ENCODE measurements at places on chromosomes 13 and 19. TPM values are rescaled to one million over a fixed set of nuclear protein-coding genes. Genes with fewer than 3 reads are reported as not detected.

F7 gene
- total RNA-seq: not detected

ZNF491 gene
- 0.34 TPM for total RNA-seq

C19orf73 gene
- 1.7 TPM for total RNA-seq

ANKRD27 gene
- 39.3 TPM for total RNA-seq

AP1M2 gene
- total RNA-seq: 115 TPM

SYT5 gene
- total RNA-seq: not detected

C5AR1 gene
- under 0.01 TPM for total RNA-seq

SUGP1 gene
- total RNA-seq: 24.5 TPM

FXYD5 gene
- total RNA-seq: 13.0 TPM

LYPD3 gene
- 13.3 TPM for total RNA-seq

GNG7 gene
- total RNA-seq: under 0.01 TPM

PLEKHG2 gene
- 20.1 TPM for total RNA-seq

MBD3L4 gene
- total RNA-seq: not detected

All from nasal cavity respiratory epithelium epithelial cell of viscerocranial mucosa (primary cell).